ENCODE measurements at places on chromosomes 13 and 19.

GRCh38 chr19:10749435-10750384 lies 31.8 kb downstream of the DNM2 start:
- DNase-seq, result no peak

GRCh38 chr19:45774765-45775164 lies 5.7 kb upstream of the SIX5 start:
- DNase-seq, result no peak

- no peak for DNase-seq
Observed at GRCh38 chr13:25588336-25589060, 216.7 kb downstream of the ATP8A2 start.

GRCh38 chr13:99796175-99796819 lies 175.3 kb downstream of the ZIC5 start:
- DNase-seq, result no peak

- no peak for DNase-seq
Observed at GRCh38 chr13:103883698-103884097, 817.5 kb upstream of the SLC10A2 start.

DNA sequence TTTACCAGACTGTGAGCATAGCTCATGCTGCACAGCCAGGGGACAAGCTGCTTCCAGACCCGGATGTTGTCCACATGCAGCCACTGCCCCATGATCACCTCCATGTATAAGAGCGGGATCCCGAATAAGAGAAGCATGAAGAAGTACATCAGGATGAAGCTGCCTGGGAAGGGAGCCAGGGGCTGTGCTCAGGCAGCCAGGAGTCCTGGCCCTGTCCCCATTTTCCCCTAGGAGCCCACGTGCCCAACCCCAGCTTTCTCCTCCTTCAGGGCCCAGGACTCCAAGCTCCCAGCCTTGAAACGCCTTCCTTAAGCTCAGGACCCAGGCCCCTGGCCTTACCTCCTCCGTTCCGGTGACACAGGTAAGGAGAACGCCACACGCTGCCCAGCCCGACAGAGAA lies 69.3 kb downstream of the SLC6A16 start:
- no peak for DNase-seq

GRCh38 chr19:41540041-41540695 lies 35.8 kb upstream of the CEACAM21 start:
- DNase-seq, result no peak

DNA sequence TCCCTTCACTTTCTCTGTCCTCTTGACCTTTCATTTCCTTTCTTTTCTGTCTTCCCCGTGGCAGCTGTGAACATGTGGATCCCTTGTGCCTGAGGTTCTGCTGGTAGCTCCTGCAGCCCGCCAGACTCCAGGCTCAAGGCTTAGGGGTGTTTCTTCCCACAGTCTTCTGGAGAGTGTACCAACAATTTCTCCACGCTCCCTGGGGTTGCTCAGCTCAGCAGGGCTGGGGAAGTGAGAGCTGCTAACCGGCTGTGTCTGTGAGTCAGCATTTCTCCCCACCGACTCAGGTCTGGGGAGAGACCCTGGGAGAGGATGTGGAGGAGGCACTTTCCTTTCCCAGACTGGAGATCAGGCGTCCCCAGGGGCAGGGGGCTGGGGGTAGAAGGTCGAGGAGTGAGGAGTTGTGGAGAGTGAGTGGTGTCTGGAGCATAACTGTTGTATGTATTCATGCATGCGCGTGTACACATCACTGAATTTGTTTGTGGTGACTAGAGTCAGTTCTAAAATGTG lies 193.6 kb downstream of the KCNRG start:
- no peak for DNase-seq

DNA sequence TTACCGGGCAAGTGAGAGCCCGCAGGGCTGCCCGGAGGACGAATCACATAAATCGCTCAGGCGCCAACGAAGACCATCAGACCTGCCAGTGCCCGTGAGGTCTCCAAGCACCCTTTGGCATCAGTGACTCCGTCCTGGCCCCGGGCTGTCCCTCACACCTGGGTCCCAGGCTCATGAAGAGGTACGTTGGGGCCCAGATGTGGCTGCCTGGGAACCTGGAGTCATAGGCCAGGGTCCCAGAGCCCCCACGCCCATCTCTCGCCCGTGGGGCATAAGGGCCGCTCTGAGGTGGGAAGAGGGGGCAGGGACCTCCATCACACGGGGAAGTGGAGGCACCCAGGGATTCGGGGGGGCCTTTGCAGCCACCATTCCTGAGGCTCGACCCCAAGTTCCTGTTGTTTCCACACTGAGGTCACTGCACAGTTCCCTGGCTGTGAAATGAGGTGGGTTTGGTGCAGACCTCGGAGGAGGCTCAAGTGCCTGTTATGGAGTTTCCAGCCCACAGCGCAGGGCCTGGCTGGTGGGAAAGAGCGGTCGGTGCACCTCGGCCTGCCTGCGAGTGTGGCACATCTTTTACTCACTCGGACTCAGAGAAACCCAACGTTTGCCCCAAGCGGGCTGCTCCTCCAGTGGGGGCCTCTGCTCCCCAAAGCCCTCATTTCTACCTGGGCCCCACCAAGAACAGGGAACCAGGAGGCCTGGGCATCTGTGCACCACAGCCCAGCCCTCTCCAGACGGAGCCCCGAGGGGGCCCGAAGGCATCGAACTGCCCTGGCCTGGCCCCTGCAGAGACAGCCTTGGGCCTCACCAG lies 35.9 kb upstream of the C13orf46 start:
- DNase-seq, result no peak

- peak; percentile 53 for DNase-seq
Observed at GRCh38 chr19:56477429-56478338, 539 bp upstream of the ZNF667 start.

DNA sequence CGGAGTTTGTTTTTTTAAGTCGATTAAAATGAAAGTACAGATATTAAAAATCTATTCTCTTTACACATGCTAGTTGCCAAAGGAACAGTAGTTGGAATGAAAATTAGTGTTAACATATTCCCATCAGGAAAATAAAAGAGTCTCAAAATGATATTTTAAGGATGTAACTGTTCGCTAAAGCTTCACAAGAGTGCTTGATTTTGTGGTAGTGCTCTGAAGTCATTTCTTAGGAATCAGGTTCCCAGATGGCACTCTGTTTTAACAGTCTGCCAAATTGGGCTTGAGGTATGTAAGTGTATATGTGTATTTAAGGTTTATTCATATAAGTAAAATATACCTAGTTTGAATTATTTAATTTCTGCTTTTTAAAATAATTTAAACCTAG lies 128.8 kb downstream of the LMO7 start:
- no peak for DNase-seq

GRCh38 chr19:1860042-1860775 lies 3.2 kb downstream of the KLF16 start:
- DNase-seq, result peak; percentile 51

- no peak for DNase-seq
Observed at GRCh38 chr19:4260613-4261191, 13.8 kb downstream of the YJU2 start.

DNA sequence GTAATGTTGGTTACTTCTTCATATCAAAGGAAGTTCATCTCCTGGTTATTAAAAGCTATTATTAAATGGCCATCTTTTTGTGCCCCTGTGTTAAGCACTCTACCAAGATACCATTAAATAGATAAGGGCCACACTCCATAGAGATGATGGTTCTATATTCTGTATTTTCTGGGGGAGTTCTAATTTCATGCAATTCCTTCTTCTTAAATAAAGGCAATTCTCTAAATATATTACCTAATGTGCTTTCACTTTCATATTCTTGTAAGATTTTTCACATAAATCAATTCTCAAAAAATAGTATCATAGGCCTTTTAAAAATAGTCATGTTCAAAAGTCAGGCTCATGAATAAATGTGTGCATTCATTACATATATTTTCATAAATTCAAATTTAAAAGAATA lies 47.0 kb upstream of the USPL1 start:
- DNase-seq, result no peak

- no peak for DNase-seq
Observed at GRCh38 chr19:56835401-56835800, 5.1 kb downstream of the PEG3 start.

DNA sequence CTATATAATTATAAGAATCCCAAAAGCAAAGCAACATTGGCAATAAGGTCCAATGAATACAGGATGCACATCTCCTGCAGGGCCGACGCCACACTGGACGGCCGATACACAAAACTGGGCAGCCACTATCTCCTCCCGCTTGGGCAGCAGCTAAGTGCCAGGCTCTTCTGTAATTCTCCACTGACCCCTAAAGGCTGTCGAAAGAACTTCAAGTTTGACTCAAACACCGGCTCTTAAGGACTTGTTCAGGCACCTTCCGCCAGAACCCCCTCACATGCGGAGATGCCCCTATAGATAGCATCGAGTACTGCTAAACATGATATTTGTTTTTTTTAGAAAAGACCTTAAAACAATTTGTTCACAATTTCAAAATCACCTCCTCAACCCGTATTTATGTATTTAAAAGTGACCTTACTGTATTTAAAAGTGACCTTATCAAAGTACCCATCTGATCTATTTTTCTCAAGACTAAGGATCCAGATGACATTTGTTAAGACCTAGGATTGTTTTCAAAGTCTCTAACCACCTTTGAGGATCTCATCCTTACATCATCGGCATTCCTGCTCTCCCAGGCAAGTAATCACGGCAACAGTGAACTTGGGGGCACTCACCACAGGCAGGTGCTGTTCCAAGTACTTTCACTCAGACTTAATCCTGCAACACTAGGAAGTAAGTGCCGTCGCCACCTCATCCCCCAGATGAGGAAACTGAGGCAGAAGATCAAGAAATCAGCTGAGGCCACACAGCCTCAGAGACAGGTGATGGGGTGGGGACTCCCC lies 77.8 kb downstream of the TUBGCP3 start:
- DNase-seq, result no peak

DNA sequence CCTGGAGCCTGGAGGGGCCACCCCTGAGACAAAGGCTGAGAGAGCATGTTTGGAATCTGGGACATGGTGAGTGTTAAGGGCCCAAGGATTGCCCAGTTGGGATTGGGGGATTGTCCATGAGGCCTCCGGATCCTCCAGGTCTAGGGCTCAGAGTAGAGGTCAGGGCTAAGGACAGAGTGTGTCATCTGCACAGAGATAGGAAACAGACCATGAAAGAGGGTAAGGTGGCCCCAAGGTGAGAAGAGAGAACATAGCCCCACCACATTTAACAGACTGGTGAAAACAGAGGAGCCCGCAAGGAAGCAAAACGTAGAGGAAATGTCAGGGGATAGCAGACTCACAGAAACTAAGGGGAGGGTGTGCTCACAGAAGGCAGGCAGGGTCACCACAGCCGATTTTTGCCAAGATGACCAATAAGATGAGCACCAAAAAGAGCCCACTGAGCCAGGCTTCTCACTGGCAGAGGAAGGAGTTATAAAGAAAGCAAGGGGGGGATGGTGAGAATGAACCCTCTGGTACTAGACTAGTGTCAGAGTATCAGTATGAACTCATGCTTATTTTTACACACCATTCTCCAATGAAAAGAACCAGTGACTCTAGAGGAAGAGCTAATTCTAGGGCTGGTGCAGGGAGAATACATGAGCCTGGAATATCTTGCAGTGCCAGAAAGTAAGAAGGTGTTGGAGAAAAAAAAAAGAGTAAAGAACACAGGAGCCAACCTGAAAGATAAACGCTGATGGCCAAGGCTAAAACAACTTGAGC lies 17.5 kb downstream of the DYRK1B start:
- no peak for DNase-seq

DNA sequence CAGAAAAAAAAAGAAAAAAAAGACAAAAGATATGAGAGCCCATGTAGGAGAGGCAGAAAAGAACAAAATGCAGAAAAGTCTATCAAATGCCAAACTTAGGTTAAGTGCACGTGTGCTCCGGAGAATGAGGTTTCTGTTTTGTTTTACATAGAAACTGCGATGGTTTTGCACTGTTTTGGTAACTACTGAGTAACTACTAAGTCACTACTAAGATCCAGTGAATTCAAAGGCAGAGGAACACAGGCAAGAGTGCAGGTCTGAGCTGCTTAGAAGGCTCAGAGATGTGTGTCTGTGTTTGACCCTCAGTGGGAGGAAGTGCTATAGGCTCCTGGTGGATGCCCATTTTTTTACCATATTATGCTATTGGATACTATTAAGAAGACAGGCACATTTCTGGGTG lies 299.3 kb downstream of the NDFIP2 start:
- DNase-seq, result no peak

DNA sequence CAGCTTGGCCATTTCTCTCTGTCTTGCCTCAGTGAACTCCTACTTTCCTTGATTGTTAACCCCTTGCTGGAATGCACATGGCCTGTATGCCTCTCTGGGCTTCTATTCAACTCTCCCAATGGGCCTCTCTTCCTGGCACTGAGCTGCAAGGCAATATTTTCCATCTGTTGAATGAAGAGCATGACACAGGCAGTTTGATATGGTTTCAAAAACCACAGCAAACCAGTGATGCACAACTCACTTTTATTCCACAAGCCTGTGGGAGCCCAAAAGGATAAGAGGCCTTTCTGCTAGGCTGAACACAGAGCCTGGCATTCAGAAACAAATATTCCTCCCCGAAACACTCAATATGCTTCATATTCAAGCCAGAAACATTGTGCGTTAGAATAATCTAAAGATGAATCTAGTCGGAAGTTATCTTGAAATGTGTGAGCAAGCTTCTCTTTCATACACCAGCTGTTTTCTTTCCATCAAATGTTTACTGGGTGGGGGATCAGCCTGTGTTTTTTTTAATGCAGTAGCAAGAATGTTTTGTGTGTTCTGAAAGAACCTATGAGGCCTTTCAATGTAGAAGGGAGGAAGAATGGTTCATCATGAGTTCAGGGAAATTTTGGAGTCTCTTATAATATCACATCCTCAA lies 443.1 kb upstream of the SPRY2 start:
- no peak for DNase-seq

DNA sequence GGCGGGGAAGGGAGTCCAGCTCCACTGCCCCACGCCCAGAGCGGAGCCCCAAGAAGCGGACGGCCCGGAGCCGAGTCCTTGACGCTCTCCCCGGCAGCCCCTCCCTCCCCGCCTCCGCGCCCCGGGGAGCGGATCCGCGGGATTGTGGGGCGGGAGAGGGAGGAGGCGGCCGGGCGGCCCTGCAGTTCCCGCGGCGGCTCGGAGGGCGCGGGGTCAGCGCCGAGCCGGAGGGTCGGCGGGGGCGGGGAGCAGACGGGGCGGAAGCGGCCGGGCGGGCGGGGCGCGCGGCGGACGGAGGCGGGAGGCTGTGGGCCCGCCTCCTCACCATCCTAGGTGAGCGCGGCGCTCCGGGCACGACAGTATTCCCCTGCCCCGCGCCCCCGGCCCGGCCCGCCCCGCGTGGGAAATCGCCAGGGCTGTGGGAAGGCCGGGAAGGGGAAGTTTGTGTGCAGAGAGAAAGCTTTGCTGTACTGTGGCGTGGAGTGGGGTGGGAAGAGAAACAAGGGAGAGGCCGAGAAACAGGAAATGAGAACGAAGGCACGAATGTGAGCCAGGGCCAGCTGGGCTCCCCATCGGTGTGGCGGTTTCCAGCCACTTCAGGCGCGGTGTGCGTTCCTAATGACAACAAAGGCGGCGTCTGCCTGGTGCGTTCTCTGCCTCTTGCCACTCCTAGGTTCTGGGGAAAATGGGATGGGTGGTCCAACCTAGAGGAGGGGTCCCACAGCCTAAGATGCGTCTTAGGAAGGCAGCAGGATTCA lies 1.3 kb upstream of the KLF12 start:
- peak; percentile 24 for DNase-seq

DNA sequence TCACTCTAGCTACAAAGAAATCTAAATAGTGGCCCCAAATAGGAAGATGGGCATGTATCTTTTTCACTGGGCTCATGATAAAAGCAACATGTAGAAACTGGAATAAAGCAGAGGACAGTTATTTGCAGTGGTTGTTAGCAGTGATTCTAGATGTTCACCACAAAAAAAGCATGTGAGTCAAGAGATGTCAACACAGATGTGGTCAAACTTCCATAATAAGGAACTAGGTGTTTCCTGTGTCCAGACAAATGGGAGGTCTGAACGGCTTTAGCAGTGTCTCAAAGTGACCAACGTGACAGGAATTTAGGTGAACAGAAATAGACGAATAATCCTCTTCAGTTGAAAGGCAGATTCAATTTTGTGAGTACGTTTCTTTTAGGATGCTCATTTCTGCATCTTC lies 162.7 kb downstream of the TBC1D4 start:
- DNase-seq, result no peak
